C1 segment of cervical spinal cord (tissue), 14 donors: ENCODE measurements at places on chromosomes 2 and 18.

DNA sequence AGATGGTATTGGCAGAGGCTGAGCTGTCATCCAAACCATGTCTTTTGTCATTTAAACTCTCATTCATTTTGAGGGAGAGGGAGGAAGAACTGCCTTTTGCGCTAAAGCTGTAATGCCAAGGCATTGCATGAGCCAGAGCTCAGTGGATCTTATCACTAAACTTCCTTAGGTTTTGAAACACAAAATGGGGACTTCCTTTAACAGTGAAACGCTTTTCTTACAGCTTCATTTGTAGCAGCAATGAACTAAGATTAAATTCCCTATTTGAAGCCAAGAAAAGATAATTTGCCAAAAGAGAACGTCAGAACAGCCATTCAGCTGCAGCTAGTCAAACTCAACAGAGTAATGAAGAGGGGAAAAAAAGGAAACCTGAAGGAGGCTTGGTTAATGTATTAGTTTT lies 143.5 kb upstream of the MMADHC start:
- DNase-seq: no peak

- DNase-seq: no peak
Observed at GRCh38 chr2:75260946-75261345, 61.6 kb upstream of the TACR1 start.

- DNase-seq: no peak
Observed at GRCh38 chr2:105450471-105450870, 51.6 kb upstream of the FHL2 start.

- DNase-seq: no peak
Observed at GRCh38 chr2:231007286-231008098, 11.6 kb downstream of the SPATA3 start.

- DNase-seq: no peak
Observed at GRCh38 chr2:46836295-46837111, 79.1 kb downstream of the MCFD2 start.

DNA sequence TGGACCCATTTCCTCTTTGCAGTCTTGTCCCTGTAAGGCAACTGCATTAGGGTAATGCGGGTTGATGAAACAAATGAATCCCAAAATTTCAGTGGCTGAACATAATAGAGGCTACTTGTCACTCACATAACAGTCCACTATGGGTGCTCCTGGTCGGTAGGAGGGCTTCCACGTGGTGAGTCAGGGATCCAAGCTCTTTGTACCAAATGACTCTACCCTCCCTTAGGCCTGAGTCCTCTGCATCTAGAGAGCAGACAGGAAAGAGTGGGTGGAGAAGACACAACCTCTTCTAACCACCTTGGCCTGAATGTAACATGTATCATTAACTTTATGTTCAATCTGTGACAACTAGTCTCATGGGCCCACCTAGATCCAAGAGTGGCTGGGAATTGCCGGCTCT lies 86.2 kb upstream of the HAAO start:
- DNase-seq: no peak

DNA sequence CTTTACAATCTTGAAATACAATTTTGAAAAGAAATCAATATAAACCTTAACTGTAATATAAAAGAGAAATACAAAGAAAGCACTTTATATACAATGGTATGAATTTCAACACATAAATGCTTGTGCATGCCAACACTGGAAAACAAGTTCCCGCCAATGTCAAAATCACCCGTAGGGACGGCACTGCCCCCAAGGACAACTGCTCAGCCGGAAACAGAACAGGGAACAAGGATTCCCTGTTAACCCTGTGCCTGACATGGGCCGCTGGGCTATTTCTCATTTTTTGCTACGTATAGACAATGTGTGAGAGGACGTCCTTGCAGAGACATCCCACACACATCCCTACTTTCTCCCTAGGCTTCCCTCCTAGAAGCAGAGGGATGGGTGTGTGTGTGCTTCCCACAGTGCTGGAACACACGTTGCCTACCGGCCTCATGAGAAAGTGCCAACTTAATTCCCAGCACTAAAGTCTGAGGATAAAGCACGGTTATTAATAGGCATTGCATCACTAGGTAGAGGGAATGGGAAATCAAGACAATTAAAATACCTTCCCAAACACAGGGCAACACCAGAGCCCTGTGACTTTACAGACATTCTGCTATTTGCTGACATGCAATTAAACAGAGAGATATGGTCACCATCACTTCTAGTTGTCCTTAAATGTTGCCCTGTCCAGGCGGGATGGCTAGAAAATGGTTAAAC lies 14.4 kb downstream of the AFG3L2 start:
- DNase-seq: no peak

- DNase-seq: no peak
Observed at GRCh38 chr2:197920592-197921201, 116.3 kb downstream of the PLCL1 start.

GRCh38 chr2:178205853-178206521 lies 11.7 kb downstream of the OSBPL6 start:
- DNase-seq: no peak

DNA sequence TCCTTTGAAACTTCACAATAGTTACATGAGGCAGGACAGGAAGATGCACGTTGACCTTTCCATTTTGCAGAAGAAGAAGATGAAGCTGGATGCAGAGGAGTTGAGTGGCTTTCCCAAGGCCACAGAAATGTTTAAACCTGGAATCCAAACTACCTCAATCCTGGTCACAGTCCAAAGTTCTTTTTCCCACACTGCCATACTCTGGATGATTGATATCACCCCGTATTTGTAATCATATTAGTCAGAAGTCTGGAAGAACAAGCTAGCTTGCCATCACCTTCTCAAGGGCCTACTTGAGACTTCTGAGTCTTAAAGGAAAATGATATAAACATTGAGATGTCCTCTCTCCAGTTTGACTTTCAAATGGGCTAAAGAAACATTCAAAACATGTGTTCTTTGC lies 190.1 kb downstream of the LNPK start:
- no peak for DNase-seq

DNA sequence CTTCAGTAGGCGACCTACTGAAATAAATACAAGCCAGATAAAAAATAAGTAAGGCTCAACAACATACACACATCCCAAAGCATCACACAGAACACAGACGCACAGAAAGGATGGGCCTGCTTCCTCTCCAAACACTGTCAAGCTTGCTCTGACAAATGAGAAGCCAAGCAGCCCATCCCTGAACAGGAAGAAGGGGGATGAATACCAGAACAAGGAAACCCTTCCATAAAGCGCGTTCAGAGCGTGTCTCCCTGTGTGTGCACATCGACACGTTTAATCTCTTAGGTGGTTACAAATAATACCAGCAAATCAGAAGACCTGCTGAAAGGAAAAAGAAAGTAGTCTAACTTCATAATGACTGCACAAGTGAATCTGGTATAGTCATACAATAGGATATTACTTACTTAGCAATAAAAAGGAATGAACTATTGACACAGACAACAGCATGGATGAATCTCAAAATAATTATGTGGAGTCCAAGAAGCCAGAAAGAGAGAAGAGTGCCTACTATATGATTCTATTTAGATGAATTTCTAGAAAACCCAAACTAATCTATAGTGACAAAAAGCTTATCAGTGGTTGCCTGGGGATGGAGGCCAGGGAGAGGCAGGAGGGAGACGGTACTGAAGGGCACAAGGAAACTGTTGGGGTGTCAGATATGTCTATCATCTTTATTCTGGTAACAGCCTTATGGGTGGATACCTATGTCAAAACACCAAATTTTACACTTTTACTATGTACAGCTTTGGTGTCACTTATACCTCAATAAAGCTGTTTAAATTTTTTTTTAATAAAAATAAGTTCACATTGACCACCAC lies 26.8 kb downstream of the MBOAT2 start:
- DNase-seq: no peak

- no peak for DNase-seq
Observed at GRCh38 chr2:229088517-229088913, 182.6 kb downstream of the PID1 start.

DNA sequence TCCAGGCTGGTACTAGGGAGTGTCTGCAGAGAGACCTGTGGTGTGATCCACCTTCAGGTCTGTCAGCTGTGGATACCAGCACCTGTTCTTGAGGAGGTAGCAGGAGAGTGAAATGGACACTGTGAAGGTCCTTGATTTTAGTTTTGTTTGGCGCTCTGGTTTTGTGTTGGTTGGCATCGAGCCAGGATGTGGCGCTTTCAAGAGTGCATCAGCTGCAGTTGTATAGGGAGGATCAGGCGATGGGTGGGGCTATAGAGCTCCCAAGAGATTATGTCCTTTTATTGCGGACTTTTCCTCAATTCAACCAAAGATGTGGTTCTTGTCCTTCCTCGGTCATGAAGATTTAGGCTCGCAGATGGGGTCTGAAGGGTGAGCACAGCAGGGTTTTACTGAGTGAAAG lies 37.5 kb downstream of the SLC39A10 start:
- DNase-seq: no peak

DNA sequence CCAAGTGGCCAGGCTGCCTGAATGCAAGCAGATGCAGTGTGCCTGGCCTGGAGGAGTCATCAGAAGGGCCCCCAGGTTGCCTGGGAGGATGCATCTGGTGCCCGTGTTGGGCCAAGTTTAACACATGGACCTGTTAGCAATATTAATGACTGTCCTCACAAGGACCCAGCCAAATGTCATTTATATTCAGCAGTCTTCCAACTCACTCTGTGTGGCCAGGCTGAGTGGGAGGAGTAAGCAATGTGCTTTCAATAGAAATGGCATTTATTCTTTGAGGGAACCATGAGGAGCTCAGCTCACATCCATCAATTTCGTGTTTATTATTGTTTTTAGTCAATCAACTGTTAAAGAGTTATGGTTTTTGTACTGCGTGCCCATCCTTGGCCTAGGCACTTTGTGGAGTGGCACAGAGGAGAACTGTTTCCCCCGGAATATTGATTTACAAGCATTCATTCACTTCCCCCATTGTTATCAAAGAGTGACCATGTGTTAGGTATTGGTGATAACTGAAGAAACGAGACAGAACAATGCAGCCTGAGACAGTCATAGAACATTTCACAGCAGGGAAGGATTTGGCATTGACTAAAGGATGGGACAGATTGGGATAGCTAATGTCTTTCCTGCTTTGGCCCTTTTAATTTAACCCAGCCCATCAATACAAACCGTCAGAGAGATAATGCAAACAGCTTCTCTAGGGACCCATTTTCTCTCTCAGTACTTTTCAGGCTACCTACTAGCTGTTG lies 725.2 kb downstream of the TSN start:
- peak; percentile 26 for DNase-seq

- no peak for DNase-seq
Observed at GRCh38 chr18:63151539-63151938, 168.0 kb downstream of the BCL2 start.

DNA sequence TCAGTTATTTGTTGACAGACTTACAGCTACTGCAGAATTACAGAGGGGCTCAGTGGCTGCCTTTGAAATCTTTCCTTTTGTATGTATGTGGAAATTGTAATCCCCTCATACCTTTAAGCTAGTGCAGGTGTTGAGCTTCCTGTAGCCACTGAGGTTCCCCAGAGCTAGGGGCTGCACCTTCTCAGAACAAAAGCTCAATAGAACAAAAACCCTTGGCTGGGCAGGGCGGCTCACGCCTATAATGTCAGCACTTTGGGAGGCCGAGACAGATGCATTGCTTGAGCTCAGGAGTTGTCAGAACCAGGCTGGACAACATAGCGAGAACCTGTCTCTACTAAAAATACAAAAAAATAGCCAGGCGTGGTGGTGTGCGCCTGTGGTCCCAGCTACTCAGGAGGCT lies 41.3 kb upstream of the CHMP1B start:
- DNase-seq: no peak

DNA sequence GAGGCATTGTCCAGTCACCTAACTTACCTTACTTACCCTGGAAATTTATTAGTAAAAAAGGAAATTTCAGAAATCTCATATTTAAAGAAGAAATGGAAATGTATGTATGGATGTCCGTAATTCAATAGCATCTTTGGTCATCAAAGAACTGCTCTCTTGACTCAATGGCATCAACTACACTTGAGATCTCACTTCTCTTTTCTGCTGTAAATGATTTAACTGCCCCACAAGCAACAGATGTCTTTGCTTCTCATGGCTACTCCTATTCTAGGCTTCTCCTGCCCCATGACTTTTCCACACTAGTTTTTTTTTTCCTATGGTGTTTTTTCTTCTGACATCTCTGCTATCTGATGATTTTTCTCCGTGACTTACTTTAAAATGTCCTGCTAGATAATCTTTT lies 34.0 kb upstream of the ERMN start:
- DNase-seq: no peak

DNA sequence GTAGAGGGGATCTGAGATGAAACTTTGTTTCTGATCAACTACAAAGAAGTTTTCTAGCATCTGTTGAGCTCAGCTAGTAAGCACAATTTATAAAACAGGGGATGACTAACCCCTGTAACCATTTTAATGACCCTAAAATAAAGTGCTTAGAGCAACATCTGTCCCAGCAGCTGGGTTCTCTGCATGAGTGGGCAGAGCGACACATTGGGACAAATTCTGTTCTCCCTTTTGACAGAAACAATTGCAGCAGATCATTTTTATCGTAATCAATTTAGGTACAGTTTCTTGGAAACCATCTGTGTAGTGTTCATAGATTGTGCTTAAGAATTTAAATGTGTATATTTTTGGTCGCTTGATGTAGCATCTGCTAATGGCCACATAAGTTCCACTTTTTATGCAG lies 678.0 kb downstream of the RNF144A start:
- no peak for DNase-seq

GRCh38 chr2:110748489-110748867 lies 16.1 kb downstream of the ACOXL start:
- DNase-seq: no peak
